ENCODE measurements at places on chromosomes 6 and 20.

DNA sequence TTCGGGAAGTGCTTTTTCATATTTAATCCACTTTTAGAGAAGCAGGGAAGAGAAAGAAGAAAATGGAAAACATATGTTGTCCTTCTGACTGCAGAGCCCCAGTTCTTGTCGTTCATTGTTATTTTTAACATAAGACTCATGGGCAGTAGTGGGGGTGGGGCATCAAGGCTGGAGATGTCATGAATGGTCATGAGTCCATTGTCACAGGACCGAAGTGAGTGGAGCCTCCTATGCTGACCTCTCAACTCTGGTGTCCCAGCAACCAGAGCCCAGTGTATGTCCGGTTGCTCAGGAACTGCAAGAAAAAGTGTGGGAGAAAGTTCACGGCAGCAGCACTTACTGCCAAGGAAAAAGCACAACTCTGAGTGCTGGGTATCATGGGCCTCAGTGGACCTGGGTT is 108.6 kb downstream of the BANF2 start:
- no peak for DNase-seq

- no peak for DNase-seq
Measured at GRCh38 chr6:97049253-97050011, 124.9 kb downstream of the KLHL32 start.

GRCh38 chr20:50381771-50382593 is 128.2 kb upstream of the PTPN1 start:
- DNase-seq, result no peak

DNA sequence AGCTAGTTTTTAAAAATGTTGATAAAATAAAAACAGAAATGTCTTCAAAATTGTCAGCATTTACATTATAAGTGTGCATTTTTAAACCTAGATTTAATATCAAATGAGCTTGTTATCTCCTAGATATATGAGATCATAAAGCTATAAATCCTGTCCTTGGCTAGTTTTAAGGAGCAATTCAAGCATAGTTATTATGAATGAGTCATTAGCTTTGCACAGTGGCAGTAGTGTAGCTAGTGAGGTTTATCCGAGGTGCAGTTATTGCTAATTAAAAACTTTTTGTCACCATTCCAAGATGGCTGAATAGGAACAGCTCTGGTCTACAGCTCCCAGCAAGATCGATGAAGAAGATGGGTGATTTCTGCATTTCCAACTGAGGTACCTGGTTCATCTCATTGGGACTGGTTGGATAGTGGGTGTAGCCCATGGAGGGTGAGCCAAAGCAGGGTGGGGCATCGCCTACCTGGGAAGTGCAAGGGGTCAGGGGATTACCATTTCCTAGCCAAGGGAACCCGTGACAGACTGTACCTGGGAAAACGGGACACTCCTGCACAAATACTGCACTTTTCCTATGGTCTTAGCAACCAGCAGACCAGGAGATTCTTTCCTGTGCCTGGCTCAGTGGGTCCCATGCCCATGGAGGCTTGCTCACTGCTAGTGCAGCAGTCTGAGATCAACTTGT is 108.8 kb upstream of the SYNCRIP start:
- DNase-seq, result no peak

- no peak for DNase-seq
Measured at GRCh38 chr6:170206317-170206621, 84.6 kb downstream of the DLL1 start.

- DNase-seq, result no peak
Measured at GRCh38 chr20:2805689-2806350, 5.4 kb upstream of the CPXM1 start.

DNA sequence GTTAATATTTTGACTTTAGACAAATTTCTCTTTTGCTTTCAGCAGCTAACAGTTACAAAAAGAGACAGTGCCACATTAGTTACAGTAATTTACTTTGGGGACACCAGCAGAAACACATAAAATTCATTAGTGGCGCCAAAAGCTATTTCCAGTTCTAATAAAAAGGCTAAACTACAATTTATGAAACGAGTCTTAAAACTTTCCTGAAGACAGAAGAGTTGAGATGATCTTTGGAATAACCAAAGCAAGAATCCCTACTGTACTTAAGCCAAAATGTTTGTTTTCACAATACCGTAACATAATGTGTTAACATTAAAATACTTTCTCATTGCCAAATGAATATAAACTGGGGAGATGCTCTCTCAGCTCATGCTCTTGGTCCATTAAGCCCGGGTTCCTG is 350.2 kb upstream of the AGPAT4 start:
- no peak for DNase-seq

DNA sequence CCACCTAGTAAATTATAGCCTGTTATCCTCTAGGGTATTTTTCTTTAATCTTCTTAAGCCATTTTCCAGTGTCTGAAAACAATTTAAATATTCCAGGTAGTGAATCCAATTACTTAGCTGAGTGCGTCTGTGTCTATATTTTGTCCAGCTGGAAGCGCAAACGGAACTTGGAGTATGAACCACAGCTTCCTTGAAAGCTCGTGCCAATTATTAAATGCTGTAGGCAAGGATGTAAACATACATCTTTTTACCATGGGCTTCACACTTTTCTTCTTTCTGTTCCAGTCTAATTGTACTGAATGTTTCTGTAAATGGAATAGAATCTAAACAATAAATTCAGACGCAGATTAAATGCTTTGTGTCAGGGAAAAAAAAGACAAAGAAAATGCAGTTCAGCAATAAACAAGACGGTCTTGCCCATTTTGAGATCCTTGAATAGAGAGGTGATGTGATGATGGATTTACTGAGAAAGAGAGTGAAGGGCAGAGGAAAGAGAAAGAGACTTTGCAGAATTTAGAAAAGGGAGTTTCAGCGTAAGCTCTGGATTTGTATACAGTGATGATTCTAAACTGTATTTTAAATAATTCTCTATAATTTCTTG is 1.9 kb downstream of the PLCB1 start:
- DNase-seq, result no peak

DNA sequence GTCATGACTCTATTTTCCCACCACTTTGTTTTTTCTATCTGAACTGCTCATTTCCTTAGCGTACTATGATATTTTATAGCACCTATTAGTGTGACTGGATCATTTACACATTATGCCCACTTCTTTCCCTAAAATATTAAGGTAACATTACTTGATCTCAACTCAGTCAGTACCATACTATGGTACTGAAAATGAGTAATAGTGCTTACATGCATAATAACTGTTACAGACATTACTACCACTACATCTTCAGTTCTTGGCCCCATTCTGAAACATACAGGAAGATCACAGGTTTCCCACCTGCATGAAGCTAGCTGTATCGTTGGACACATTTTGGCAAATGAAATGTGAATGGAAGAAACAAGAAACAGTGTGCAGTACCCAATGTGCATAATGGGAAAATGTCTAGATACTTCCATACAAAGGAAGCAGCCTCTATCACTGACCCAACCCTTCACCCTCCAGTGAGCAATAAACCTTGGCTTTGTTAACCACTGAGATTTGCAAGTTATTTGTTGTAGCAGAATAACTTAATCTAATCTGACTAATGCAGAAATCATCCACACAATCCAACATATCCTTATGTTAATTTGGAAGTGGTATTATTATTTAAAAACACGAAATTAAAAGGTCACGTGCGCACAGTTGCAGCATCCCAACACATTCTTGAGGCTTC is 108.6 kb upstream of the DOK5 start:
- no peak for DNase-seq

GRCh38 chr6:137111296-137112066 is 62.0 kb downstream of the IL22RA2 start:
- no peak for DNase-seq

Data from T-helper 9 cell (primary cell).